ENCODE measurements at places on chromosomes 3 and 15.

- DNase-seq, result peak; percentile 87
Measured at GRCh38 chr3:11060500-11061251, 68.1 kb downstream of the SLC6A1 start.

- DNase-seq, result peak; percentile 89
Measured at GRCh38 chr15:98177966-98178592, 217.6 kb downstream of the ARRDC4 start.

- no peak for DNase-seq
Measured at GRCh38 chr3:168053115-168053514, 42.6 kb downstream of the GOLIM4 start.

DNA sequence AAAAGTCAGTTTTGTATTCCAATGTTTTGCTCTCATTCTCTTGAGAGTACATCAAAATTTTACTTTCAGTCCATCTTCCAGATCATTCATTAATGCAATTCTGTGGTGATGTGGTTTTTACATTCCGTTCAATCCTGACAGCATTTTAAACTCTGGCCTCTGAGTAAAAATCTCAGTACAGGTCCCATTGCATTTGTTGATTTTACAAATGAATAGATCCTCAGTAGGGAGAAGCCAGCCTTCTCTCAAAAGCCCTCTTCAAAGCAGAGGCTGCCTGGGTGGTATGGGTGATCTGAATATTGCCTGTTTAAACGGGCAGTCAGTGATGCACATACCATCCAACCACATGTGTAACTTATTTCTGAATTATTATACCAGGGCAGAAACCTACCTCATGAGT is 72.5 kb upstream of the TSC22D2 start:
- DNase-seq, result no peak

DNA sequence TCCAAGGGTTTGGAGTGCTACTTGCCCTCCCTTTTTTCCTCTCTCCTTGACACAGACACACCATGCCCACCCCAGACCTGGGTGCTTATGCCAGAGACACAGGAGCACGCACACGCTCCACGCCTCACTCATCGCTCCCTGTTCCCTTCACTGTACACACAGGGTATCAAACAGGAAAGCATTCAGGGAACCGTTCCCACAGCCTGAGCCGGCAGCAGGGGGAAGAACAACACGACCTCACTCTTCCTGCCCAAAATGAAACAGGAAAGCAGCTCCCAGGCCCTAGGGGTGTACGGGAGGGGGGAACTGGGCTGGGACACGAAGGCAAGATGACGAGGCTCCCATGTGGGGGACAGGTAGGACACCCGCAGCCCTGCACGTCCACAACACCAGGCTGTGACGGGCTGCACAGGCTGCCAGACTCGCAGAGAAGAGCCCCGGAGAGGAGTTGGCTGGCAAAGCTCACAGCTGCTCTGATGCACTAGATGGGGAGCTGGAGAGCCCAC is 11.2 kb downstream of the DLL4 start:
- DNase-seq, result no peak

GRCh38 chr3:167653155-167653554 is 587 bp downstream of the WDR49 start:
- no peak for DNase-seq

DNA sequence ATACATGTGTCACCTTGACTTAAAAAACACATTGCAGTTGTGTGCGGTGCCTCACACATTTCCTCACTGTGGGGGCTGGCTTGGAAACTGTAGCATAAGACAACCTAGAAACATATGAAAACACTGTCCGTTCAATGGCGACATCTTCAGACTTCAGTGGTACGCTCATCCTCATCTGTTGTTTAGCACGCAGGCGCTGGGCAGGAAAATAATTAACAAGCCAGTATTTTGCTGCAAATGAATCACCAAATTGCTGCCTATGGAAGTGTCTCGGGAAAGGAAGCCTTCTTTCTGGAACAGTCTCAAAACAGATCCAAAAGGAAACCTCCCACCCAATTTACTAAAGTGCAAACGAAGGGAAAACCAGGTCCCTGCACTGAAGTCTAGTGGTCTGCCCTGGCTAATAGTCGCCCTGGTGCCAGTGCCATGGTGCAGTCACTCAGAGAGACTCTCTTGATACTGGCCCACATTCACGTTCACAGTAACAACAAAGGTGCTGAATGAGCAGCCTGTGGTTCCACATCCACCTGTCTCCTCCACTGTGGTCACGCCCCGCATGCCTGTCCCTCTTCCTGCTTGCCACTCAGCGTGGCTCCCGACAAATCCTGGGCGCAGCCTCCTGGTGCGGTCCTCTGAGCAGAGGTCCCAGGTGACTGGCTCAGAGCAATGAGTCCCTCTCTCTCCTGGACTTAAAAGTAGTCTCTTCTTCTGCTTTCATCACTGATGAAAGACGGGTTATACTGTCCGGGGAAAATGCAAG is 35.6 kb upstream of the MUC13 start:
- DNase-seq, result no peak

GRCh38 chr3:152638707-152639450 is 196.1 kb upstream of the P2RY1 start:
- no peak for DNase-seq

DNA sequence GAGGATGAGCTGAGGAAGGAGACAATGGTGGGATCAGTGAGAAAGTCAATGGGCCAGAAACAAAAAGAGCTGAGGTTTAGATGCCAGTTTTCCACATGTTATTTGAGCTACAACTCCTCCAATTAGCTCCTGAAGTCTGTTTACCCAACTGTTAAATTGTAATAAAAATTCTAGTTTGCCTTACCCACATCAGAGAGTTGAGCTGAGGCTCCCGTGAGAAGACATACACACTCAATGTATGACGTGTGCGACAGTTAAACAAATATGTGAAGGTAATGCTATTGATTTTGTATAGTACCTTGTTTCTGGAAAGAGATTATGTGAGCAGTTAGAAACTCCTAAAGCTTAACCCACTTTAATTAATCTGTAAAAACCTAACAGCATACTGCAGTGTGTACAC is 318.1 kb upstream of the GRM7 start:
- DNase-seq, result no peak

DNA sequence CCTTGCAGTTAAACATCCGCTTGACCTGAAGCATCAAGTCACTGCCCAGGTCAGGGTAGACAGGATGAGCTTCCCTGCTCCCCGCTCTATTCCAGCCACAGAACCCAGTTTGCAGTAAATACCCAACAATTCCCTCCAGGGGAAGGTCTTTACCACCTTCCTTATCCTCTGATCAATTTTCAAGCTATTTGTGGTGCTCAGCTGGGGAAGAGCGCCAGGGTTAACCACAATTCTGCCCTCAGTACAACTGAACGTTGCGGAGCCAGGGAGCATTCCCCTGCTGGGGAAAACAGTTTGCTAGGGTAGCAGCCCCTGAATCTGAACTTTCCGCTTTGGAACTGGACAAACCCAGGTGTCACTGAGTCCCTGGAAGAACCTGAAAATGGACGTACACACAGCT is 28.5 kb downstream of the RBPMS2 start:
- DNase-seq, result no peak

GRCh38 chr3:22371036-22371435 is 620.0 kb upstream of the ZNF385D start:
- no peak for DNase-seq

DNA sequence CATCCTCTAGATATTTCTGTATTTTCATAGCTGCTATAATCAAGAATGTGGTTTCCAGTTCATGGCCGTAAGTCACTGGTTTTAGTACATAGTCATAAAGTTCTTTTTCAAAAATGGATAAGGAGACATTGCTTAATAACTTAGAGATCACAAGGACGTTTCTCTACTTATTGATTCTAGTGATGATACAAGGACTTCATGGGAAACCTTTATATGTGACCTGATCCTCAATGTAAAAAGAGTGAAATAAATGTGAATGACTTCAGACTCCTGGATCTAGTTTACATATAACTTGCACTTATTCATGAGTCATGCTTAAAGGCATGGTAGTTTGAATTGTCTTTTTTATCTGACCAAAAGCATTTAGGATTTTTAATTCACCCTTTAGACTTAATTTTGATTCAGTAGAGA is 35.2 kb downstream of the TSC22D2 start:
- DNase-seq, result no peak

- no peak for DNase-seq
Measured at GRCh38 chr3:155747946-155748290, 3.0 kb upstream of the PLCH1 start.

DNA sequence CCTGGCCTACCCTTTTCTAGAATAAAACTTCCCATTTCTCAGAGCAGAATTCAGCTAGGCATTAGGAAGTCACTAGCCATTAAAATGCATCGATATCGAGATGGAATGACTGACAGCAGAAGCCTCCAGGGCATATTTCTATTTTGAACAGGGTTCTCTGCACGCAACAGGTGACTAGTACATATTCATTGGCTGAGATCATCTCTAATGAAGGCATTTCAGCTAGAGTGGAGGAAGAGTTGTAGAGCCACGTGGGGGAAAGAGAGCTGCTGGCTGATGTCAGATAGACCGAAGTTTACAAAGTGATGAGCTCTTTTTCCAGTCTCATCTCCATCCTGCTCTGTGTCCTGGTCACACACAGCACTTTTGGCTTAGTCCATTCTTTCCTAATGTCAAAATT is 7.5 kb downstream of the TMEM40 start:
- no peak for DNase-seq

- DNase-seq, result no peak
Measured at GRCh38 chr3:149542375-149543312, 68.1 kb downstream of the TM4SF4 start.

DNA sequence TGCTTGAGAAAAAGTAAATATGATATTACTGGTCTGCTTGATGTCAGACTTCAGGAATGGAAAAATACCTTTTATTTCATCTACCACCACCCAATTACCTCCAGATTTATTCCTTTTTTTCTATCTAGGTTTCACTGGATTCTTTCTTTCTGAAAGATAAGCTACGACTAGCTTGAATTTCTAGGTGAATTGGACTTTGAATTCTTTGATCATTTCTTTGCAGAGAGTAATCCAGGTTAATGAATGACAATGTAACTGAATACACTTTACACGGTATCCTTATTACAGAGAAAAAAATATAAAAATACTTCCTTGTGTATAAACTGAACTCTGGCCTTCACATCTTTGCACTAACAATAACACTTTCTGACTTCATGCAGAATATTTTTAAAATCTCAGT is 59.5 kb upstream of the TRPC1 start:
- DNase-seq, result no peak

DNA sequence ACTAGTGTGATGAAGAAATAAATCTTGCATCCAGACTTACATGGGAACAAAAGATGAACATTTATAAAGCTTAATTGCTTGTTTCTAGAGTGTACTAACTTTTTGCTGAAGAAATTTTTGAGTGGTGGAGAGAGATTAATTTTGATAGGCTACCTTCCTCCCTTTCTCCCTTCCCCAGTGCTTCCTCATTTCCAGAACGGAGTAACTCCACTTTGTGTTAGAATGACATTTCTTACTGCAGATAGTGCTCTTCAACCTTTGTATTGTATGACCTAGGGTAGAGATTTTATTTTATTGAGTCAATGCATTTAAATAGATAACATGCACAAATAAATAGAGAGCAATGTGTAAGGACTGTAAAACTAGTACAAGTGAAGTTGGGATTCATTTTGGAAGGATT is 1.9 kb downstream of the ATP1B3 start:
- DNase-seq, result no peak

GRCh38 chr3:31880020-31880419 is 101.0 kb downstream of the OSBPL10 start:
- no peak for DNase-seq

DNA sequence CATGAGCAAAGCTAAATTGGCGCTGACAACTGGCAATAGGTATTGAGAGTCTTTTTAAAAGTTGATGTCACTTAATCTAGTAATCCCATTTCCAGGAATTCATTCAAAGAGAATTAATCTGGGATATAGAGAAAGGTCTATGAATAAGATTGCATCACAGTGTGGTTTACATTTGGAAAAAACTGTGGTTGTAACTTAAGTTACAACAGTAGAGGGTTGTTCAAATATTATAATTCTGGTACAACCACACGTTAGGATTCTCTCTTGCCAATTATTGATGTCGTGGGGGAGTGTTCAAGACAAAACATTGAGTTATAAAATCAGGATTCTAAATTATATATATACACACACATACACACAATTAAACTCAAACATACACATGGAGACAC is 79.8 kb downstream of the LIPC start:
- DNase-seq, result no peak

GRCh38 chr15:71003319-71003718 is 110.7 kb downstream of the LRRC49 start:
- DNase-seq, result no peak

- DNase-seq, result no peak
Measured at GRCh38 chr15:23548071-23548470, 17.4 kb upstream of the MKRN3 start.

All from islet precursor cell (in vitro differentiated cells).